ENCODE measurements at places on chromosomes 3 and 15. TPM values are rescaled to one million over a fixed set of nuclear protein-coding genes. Genes with fewer than 3 reads are reported as not detected.

DNA sequence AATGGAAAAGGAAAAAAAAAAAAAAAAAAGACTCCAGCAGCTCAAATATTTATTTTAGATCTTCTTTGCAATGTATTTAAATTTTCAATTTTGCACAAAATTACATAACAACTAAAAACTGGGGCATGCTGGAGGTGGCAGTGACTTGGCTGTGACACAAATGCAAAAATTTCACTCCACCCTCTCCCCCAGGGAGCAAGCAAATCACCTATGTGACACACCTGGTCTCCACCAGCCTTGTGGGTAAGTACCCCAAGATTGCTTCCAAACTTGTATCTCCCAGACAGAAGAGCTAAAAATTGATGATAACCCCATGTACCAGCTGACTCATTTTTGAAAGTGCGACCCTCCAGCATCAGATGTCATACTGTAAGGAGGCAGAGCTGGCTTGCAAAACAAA is 32.0 kb downstream of the UBE3A start:
- DNase-seq = no peak

DNA sequence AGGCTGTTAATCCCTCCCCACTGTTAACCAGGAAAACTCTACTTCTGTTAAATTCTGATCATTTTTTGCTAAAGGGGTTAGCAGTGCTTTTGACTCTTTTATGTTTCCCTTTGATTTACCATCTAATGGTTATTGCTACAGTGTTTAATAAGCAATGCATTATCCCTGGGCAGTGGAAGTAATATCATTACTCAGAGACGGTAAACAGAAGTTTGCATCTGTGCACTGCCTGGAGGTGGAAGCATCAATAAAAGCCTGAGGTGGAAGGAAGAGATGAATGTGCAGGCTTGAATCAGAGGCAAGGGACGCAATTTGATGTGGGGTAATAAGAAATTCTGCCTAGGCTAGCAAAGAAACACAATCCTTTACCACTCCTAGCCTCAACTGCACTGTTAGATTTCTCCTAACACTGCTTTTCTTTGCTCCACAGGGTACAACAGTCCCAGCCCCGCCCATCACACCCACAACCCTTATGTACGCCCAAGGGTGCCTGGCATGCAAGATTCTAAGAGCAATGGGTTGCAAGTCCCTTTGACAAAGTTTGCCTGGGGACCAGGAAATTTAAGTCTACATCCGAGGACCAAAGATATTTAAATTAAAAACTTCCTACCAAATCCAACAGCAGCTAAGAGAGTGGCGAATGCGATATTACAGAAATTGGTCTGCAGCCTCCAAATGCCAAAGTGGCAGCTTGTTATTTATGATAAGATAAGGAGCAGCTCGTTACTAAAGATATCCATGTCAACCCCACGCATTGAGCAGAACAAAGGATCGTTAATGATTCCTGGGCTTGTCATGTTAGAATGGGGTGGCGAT is 261.4 kb downstream of the FHIT start:
- no peak for DNase-seq

DNA sequence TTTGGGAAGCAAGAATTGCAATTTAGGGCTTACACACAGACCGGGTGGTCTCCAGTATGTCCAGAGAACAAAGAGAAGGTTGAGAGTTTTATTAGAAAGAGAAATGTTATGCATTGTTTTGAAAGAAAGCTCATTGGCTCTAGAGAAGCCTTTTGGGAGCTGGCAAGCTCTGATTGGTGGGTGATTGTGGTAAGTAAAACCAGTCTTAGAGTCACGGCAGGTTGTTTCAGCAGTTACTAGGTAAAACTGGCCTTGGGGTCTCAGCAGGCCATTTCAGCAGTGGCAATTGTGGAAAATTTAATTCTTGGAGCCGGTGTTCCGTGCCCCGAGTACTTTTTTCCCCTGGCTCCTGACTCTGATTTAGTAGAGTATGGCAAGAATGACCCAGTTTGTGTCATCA is 78.1 kb downstream of the MRPL46 start:
- DNase-seq = no peak

GRCh38 chr3:162022911-162023310 is 526.3 kb downstream of the OTOL1 start:
- DNase-seq = no peak

GRCh38 chr15:39338251-39338650 is 242.6 kb upstream of the THBS1 start:
- DNase-seq = no peak

The RASL12 gene
- not detected for total RNA-seq

The SLC38A3 gene
- 3.3 TPM for total RNA-seq

The CSTA gene
- total RNA-seq = not detected

Data from PC-3 (cell line).